ENCODE measurements at places on chromosomes 2 and 18. TPM values are rescaled to one million over a fixed set of nuclear protein-coding genes. Genes with fewer than 3 reads are reported as not detected.

GRCh38 chr2:102737431-102737830 is 24.4 kb upstream of the TMEM182 start:
- no peak for DNase-seq

GRCh38 chr18:58268849-58269248 is 224.8 kb downstream of the NEDD4L start:
- no peak for DNase-seq

GRCh38 chr2:59746291-59746690 is 807.2 kb downstream of the BCL11A start:
- no peak for DNase-seq

DNA sequence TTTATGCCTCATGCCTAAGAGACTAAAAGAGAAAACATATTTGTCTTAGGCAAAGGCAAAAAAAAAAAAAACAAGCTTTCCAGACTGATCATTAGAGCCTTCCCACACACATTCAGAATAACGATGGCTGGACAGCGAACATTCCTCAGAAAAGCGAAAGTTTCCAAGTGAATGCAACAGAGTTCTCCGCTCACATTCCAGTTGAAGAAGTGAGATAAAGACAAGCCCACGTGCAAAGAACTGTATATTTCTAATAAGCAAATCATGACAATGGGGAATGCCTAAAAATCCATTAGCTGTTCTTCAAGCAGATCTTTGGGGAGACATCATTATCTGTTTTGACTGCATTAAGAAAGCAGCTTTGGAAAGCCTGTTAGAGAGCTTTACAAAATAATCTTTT is 347.9 kb downstream of the METTL4 start:
- DNase-seq: peak; percentile 13

Gene NDUFV2
- polyA plus RNA-seq: 131 TPM

Gene ANTXR1
- polyA plus RNA-seq: 75.2 TPM

GRCh38 chr2:146271131-146271831 is 1573.5 kb upstream of the ACVR2A start:
- no peak for DNase-seq

- no peak for DNase-seq
Measured at GRCh38 chr2:12197133-12197532, 450.7 kb downstream of the LPIN1 start.
